ENCODE measurements at places on chromosomes 6 and 20.

DNA sequence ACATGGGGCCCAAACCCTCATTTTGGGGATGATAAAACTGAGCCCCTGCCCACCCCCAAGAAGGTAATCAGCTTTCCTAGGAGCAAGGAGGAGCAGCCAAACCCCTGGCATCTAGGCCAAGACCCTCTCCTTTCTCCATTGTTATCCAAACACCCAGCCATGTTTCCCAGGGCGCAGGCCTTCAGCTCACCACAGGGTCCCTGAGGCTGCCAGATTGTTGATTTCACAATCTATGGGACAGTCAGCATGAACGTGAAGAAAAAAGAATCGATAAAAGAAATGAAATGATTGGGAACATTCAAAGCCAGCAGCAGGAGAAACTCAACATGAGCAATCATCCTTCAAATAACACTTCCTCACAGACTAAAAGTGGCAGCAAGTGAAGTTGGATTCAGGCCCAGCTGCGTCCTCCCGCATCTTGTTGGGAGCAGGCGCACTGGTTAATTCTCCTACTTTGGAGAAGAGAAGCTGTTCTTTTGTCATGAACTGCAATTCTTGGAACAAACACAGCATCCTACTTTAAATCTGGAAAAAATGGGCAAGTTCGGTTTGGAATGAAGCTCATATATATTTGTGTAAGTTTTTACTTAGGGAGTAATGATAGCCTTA lies 241.8 kb upstream of the PRDM1 start:
- no peaks in the 10 kb centered on the region for H3K4me1 ChIP-seq
- H3K27me3 ChIP-seq: no peaks in the 10 kb centered on the region
- no peak for DNase-seq
- no peaks in the 10 kb centered on the region for H3K36me3 ChIP-seq

- H3K4me1 ChIP-seq: peaks cover 40% of the 10 kb centered on the region
- no peak overlapping the region for H3K4me3 ChIP-seq
- H3K36me3 ChIP-seq: peaks cover 13% of the 10 kb centered on the region
- no peaks in the 10 kb centered on the region for H3K27me3 ChIP-seq
- no peak for DNase-seq
- no peak overlapping the region for H3K27ac ChIP-seq
Measured at GRCh38 chr6:148345578-148345977, 2.9 kb downstream of the SASH1 start.

GRCh38 chr20:3134151-3134550 lies 25.5 kb downstream of the FASTKD5 start:
- H3K4me3 ChIP-seq: no peak overlapping the region
- no peaks in the 10 kb centered on the region for H3K4me1 ChIP-seq
- H3K27me3 ChIP-seq: no peaks in the 10 kb centered on the region
- no peak for DNase-seq

GRCh38 chr20:40343390-40343789 lies 345.6 kb downstream of the MAFB start:
- H3K27me3 ChIP-seq: no peaks in the 10 kb centered on the region
- H3K27ac ChIP-seq: no peak overlapping the region
- no peak for DNase-seq
- no peak overlapping the region for H3K4me3 ChIP-seq
- H3K36me3 ChIP-seq: no peaks in the 10 kb centered on the region
- H3K4me1 ChIP-seq: no peaks in the 10 kb centered on the region

DNA sequence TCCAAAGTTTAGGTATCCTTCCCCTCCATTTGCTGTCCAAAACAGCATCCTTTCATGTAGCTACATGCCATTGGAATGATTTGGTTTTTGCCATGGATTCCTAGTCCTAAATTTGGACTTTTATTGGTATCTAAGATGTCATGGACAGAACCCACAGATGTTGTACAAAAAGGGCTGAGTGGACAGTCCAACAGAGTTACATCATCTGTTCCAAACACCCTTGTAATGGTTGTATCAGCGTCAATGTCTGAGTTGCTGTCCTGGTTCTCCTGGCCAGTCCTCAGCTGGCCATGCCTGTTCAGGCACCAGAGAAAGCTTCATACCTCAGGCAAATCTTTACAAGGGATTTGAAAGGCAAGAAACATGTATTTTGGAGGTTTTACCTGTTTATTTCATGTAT lies 191.3 kb downstream of the ESR1 start:
- H3K36me3 ChIP-seq: no peaks in the 10 kb centered on the region
- DNase-seq: no peak
- H3K27ac ChIP-seq: peak overlapping the region; percentile 30
- H3K4me3 ChIP-seq: no peak overlapping the region
- peaks cover 11% of the 10 kb centered on the region for H3K4me1 ChIP-seq

DNA sequence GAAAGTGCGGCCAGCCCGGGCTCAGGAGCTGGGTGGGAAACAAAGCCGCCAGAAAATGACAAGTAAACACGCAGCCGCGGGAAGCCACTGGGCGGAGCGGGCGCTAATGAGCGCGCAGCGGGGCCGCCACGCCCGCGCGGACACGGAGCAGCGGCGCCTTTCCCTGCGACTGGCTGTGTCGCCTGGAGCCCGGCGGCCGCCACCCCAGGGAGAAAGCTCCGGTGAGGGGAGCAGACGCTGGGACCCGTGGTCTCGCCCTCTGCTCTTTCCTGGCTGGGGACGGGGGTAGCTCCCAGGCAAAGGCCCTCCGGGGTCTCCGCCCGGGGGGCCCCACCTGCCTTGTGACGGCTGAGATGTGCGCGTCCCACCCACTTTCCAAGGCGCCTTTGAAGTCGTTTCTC lies 54.9 kb downstream of the PRR18 start:
- H3K4me3 ChIP-seq: no peak overlapping the region
- DNase-seq: no peak
- no peaks in the 10 kb centered on the region for H3K36me3 ChIP-seq
- no peaks in the 10 kb centered on the region for H3K4me1 ChIP-seq
- peaks cover 4% of the 10 kb centered on the region for H3K27me3 ChIP-seq
- H3K27ac ChIP-seq: no peak overlapping the region

- no peaks in the 10 kb centered on the region for H3K4me1 ChIP-seq
- no peaks in the 10 kb centered on the region for H3K36me3 ChIP-seq
- H3K4me3 ChIP-seq: no peak overlapping the region
- H3K27me3 ChIP-seq: no peaks in the 10 kb centered on the region
- DNase-seq: no peak
- no peak overlapping the region for H3K27ac ChIP-seq
Measured at GRCh38 chr6:5529015-5529414, 267.7 kb downstream of the FARS2 start.

DNA sequence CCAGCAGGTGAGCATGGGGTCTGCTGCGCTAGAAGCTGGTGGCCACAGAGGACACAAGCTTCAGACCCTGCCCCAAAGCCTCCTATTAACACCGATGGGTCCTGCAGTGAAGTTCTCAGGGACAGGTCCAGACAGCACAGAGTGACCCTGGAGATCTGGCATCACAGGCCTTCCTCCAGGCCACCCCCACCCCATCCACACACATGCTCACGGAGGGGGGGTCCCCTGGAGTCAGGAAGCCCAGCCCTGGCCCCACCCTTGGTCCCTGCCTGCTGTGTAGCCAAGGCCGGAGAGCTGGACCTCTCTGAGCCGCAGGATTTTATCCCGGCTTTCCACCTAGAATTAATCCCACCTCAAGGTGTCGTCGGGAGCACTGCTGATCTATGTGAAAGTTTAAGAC lies 167.3 kb downstream of the TAF4 start:
- H3K27ac ChIP-seq: no peak overlapping the region
- H3K4me1 ChIP-seq: no peaks in the 10 kb centered on the region
- H3K27me3 ChIP-seq: peaks cover 99% of the 10 kb centered on the region
- H3K36me3 ChIP-seq: no peaks in the 10 kb centered on the region

DNA sequence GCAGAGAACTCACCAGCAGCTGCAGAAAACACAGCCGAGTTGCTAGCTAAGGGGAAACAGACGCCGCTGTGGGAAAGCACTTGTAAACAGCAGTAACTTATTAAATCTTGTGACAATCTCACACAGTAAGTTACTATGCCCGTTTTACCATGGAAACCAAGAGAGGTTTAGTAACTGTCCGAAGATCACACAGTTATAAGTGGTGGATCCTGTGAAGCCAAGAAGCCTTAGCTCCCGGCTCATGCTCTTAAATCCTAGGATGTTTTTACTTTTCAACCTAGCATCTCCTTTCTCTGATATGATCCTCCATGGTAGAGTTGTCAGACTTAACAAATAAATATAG lies 1.5 kb upstream of the SULF2 start:
- no peak for DNase-seq
- peaks cover 23% of the 10 kb centered on the region for H3K36me3 ChIP-seq
- H3K27ac ChIP-seq: peak overlapping the region; percentile 94

Measured in PC-9 (cell line).